ENCODE measurements at places on chromosomes 1 and 21.

- no peak for DNase-seq
Observed at GRCh38 chr1:14064649-14065442, 364.9 kb downstream of the PRDM2 start.

DNA sequence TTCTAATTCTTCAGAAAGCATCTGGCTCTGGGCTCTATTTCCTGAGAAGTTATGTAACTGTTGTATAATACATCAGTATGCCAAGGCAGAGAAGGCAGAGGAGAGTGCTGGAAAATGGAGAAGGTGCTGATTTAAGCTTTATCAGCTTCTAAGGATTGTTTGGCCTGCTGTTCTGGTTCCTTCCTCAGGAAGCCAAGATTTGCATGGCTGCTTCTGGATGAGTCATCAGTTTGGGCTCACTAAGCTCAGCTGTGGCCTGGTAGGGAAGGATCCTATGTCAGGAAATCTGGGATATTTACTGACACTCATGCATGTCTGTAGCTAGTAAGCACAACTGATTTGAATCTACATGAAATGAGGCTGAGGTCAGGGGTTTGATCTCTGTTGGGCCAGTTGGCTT is 73.2 kb upstream of the ADGRL4 start:
- peak; percentile 84 for DNase-seq

GRCh38 chr1:171984850-171985485 is 143.7 kb downstream of the DNM3 start:
- DNase-seq: no peak

GRCh38 chr1:116465845-116466685 is 93.0 kb downstream of the ATP1A1 start:
- no peak for DNase-seq

GRCh38 chr1:218479436-218480115 is 134.4 kb downstream of the TGFB2 start:
- no peak for DNase-seq

GRCh38 chr1:160401487-160401805 is 1.1 kb downstream of the VANGL2 start:
- no peak for DNase-seq

- no peak for DNase-seq
Observed at GRCh38 chr1:233240829-233241682, 54.5 kb downstream of the PCNX2 start.

DNA sequence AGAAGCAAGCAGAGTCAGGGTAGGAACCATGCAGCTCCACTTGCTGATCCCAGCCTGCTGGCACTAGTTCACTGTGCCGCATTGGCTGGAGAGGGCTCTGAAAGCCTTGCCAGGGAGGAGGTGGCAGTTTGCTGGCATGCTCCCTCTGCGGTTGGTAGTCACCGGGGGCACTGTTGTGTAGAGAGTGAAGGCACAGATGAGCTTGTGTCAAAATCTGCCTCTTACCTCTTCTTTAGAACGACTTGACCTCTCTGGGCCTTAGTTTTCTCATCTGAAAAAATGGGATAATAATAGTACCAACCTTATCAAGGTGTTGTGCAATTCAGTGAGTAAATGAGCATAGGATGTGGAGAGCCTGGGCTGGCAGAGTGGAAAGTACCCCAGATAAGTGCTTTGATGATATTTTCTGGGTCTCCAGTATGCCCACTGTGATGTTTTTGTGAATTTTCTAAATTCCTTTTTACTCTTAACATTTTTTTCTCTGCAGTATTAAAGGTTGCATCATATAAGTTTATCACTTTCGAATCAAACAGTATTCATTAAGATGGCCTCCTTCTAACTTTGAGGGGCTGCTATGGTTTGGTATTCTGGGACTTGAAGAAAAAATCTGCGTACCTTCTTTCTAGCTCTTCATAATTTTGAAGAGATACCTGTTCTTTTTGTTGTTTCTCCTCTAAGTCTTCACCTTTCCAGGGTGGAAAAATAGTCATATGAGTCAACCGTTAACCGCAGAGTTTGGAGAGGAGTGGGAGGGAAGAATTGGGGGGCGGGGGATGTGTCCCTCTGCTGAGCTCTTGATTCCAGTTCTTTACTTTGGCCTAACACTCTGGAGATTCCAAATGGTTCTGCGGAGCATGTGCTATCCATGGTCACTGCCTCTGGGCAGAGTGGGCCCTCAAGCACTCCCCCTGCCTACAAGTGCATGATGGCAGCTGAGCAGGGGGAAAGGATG is 26.8 kb downstream of the SZRD1 start:
- DNase-seq: no peak

DNA sequence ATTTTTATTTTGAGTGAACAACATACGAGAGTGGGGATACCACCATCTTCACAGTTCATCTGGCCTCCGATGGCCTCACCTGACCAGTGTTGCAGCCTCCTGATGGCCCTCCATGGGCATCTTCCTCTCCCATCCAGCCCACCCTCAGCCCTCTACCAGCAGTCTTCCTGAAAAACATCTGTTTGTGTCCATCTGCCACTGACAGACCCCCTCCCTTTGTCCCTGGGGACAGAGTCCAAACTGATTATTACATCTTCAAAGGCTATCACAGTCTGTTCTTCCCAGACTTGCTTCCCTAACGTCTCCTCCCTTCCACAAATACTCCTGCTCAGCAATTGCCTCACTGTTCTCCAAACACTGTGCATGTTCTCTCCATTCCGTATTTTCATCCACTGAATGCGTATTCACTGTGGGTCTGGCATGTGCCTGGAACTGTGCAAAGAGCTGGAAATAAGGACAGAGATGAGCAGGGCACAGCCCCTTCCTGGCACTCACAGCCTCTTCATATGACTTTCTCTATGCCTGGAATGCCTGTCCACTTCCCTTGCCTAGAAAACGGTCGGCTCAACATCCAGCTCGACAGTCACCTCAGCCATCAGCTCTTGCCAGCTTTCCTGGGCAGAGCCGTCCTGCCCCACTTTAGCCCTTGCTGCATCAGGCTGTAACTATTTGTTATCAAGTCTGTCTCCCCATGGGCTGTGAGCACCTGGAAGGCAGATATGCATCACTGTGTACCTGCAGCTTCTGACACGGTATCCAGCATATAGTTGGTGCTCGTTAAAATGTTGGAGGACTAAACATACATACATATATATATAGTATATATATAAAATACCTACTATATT is 8.3 kb upstream of the ATF3 start:
- no peak for DNase-seq

DNA sequence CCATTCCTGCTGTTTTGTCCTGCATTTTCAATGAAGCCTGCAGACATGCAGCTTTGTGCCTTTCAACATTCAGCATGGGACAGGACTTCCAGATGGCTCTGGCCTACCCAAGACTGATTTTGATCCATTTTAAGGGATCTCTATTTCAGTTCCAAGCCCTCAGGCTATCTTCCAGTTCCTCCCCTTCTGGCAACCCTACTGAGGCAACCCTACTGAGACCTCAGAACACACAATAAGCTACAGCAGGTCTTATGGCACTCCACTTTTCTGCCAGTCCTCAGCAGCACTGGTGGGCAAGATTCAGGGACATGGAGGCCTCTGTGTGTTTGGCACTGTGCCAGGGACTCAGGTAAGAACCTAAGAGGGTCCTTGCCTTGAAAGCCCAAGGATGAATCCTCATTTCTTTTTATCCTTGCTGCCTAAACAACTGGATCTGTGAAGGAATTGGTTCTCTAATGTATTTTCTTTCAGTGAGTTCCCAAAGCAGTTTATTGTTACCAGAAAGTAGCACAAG is 50.7 kb downstream of the MAB21L3 start:
- no peak for DNase-seq

- DNase-seq: no peak
Observed at GRCh38 chr1:158398818-158399514, at the start of gene OR10T2. Gene OR10T2 (minus strand): TSS chr1:158399466. CDS start chr1:158399466, 0 bp downstream.

GRCh38 chr1:232690285-232690935 is 60.5 kb upstream of the SIPA1L2 start:
- no peak for DNase-seq

DNA sequence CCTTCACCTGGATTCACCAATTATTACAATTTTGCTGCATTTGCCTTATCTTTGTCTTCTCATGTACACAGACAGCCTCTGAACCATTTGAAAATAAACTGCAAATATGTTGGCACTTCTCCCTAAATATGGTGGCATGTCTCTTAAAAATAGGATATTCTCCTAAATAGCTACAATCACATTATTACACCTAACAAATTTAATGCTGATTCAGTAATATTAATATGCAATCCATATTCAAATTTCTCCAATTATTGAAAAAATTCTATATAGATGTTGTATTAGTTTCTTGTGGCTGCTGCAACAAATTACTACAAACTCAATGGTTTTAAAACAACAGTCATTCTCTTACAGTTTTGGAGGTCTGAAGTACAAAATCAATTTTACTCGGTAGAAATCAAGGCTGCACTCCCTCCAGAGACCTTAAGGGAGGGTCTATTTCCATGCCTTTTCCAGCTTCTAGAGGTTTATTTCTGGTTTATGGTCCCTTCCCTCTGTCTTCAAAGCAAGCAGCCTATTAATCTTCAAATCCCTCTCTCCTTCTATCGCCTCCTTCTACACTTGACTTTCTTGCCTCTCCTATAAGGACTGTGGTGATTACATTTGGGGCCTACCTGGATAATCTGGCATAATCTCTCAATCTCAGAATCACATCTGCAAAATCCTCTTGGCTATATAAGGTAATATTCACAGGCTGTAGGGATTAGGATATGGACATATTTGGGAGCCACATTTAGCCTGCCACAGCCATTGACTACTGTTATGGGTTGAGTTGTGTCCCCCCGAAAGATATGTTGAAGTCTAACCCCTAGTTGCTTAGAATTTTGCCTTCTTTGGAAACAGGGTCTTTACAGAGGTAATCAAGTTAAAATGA is 52.5 kb upstream of the BOLA1 start:
- DNase-seq: no peak

DNA sequence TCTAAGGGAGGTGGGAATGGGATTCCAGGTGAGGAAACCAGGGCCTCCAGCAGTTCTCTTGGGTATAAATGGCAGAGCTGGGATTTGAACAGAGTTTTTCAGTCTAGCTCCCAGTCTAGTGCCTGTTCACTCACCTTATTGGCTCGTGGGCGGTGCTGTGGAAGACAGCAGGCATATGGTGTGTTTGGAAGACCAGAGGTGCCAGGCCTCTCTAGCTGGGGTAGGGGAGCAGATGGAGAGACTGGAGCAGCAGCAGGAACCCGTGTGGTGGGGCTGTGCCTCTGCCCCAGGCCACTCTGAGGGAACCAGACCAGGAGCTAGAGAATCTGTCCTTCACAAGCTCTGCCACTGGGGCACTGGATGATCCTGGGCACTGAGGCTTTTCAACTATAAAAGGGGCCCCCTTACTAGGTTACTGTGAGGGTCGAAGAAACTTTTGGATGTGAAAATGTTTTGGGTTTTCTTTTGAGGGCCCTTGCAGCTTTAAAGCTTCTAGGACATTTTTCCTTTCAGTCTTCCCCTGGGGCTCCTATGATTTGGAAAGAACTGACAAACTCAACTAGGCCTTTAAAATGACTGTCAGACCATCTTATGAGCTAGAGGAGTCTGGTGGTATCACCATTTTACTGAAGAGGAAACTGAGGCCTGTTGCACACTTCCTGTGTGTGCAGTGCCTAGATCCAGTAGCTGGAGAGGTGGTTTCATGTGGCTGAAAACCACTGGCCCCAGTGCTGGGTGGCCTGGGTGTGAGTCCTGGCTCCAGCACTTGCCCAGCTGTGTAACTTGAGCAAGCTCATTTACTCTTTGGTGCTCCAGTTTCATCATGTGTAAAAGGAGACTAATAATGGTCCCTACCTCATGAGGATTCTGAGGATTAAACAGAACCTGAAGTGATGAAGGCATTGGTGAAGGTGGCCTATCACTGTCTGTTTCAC is 6.1 kb downstream of the DMRTB1 start:
- no peak for DNase-seq

GRCh38 chr1:66295803-66296202 is 238.2 kb upstream of the SGIP1 start:
- DNase-seq: no peak

DNA sequence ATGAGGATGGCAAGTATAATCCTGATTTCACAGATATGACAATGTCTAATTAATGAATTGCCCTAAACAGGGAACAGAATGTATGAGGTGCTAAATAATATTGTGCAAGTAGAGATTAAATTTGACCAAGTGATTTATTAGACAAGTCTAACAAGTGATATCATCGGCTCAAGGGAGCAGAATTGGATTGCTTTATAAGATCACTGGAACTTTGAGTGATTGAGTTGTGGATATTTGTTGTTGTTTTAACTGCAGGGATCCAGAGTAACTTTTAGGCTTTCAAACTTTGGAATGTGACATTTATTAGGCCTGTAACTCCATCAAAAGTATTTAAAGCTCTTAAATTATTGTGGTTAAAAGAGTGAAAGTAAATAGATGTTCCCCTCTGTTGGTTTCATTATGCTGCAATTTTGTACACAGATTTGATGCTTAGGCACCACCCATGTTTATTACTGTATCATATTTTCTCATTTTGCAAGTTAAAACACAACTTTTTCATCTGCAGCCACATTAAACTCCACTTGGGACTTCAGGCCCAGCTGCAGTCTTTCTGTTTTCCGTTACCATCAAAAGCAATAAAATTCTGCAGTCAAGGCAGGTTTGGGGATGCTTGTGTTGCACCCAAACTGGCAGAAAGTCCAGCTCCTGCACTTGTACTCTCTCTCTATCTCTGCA is 206.6 kb downstream of the HLX start:
- no peak for DNase-seq

- DNase-seq: no peak
Observed at GRCh38 chr1:56901716-56902115, 47.1 kb downstream of the C8A start.

GRCh38 chr1:21620496-21620895 is 48.7 kb downstream of the RAP1GAP start:
- no peak for DNase-seq

DNA sequence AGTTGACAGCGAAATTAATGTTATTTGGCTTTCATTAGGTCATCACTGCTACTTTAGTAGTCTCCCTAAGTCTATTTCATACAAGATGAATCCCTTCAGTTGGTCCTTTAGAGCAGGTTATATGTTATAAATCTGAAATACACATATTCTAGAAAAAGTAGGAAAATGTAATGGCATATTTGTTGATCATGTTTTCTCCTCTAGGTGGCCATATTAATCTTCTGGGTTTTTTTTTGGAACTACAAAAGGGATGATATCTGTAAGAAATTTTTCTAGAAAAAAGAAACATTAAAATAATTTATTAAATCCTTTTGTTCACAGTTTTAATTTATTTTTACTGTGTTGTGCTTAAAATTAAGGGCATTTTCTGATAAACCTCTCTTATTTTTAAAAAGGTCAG is 87.9 kb downstream of the SYT14 start:
- DNase-seq: no peak

- DNase-seq: no peak
Observed at GRCh38 chr1:52334906-52335528, 31.0 kb downstream of the CC2D1B start.

GRCh38 chr1:13701271-13701640 is 1.3 kb downstream of the PRDM2 start:
- DNase-seq: no peak

- DNase-seq: no peak
Observed at GRCh38 chr1:159008744-159009188, 941 bp upstream of the IFI16 start.

DNA sequence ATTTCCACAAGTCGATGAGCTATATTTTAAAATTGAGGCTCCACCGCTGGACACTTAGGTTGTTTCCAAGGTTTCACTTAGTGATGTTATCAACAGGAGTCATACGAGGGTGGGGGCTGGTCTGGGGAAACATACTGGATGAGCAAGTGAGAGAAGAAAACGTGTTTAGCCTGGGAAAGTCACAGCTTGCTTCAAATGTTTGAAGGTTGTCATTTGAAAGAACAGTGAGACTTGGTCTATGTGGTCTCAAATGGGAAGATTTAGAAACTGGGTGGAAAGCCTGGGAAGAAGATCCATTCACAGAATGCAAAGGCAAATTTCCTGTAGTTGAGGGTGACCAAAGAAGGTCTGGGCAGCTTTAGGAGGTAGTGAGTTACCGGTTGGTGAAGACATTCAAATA is 9.9 kb upstream of the DYRK1A start:
- no peak for DNase-seq
